ENCODE measurements at places on chromosomes 4 and X.

- DNase-seq, result no peak
Measured at GRCh38 chr4:165111906-165112367, 723 bp downstream of the TMEM192 start.

DNA sequence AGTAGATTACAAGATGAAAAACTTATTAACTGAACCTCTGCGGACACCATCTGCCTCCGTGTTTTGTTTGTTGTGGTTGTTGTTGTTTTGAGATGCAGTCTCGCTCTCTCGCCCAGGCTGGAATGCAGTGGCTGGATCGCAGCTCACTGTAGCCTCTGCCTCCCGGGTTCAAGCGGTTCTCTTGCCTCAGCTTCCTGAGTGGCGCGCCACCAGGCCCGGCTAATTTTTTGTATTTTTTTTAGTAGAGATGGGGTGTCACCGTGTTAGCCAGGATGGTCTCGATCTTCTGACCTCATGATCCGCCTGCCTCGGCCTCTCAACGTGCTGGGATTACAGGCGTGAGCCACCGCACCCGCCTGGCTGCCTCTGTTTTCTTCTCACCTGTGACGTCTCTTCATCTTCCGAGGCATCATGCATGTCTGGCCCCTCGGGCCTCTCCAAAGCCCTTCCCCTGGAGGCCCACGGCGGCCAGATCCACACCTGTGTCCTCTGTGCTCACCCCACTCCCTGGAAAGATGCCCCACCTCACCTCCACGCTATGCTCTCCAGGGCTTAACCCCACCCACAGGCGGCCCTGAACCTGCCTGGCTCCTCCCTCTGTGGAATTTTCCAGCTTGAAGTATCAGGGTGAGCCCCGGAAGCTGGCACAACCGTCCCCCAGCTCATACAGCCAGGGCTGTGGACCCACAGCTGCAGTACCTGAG, 77.0 kb upstream of the MXD4 start:
- DNase-seq, result no peak

- no peak for DNase-seq
Measured at GRCh38 chr4:55409468-55410171, 13.9 kb downstream of the TMEM165 start.

GRCh38 chr4:93263166-93263565, 565.4 kb upstream of the ATOH1 start:
- DNase-seq, result no peak

GRCh38 chrX:21960569-21961541, 20.3 kb downstream of the SMS start:
- DNase-seq, result no peak

- DNase-seq, result no peak
Measured at GRCh38 chr4:127251423-127251822, 381.3 kb upstream of the INTU start.

All from stimulated activated CD4-positive, alpha-beta T cell treated with anti-CD3 and anti-CD28 coated beads, Interleukin-15, amount 100 ng/mL, for 1 hour (primary cell).